ENCODE measurements at places on chromosomes 1 and 21. TPM values are rescaled to one million over a fixed set of nuclear protein-coding genes. Genes with fewer than 3 reads are reported as not detected.

- DNase-seq, result no peak
Measured at GRCh38 chr1:164064501-164064900, 494.5 kb upstream of the PBX1 start.

DNA sequence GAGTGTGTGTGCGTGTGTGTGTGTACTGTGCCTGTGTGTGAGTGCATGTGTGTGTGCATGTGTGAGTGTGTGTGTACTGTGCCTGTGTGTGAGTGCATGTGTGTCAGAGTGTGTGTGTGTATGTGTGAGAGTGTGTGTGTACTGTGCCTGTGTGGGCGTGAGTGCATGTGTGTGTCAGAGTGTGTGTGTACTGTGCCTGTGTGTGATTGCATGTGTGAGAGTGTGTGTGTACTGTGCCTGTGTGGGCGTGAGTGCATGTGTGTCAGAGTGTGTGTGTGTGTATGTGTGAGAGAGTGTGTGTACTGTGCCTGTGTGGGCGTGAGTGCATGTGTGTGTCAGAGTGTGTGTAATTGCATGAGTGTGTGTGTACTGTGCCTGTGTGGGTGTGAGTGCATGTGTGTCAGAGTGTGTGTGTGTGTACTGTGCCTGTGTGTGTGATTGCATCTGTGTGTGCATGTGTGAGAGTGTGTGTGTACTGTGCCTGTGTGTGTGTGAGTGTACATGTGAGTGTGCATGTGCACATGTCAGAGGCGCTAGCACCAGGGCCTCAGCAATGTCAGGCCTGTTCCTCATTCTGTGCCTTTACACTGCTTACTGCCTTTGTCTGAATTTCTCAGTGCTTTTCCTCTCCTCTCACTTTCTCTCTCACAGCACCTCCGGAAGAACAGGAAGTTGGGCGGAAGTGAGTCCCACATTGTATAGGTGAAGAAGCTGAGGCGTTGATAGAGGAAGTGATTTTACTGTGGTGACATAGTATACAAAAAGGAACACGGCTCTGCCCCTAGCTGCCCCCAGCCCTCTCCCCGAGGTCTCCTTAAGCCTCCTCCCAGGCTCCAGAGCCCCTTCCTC, 4.9 kb downstream of the SLC5A9 start:
- DNase-seq, result no peak

GRCh38 chr1:199815947-199816346, 211.6 kb upstream of the NR5A2 start:
- DNase-seq, result no peak

MYBPH gene
- not detected for total RNA-seq

Measured in type B pancreatic cell (in vitro differentiated cells).